Endothelial cell (in vitro differentiated cells): ENCODE measurements at places on chromosomes 6 and 20. TPM values are rescaled to one million over a fixed set of nuclear protein-coding genes. Genes with fewer than 3 reads are reported as not detected.
A peak's percentile ranks its signal among the peaks of the same experiment; 100 is the strongest.

Gene CTAGE9
- total RNA-seq = not detected

DNA sequence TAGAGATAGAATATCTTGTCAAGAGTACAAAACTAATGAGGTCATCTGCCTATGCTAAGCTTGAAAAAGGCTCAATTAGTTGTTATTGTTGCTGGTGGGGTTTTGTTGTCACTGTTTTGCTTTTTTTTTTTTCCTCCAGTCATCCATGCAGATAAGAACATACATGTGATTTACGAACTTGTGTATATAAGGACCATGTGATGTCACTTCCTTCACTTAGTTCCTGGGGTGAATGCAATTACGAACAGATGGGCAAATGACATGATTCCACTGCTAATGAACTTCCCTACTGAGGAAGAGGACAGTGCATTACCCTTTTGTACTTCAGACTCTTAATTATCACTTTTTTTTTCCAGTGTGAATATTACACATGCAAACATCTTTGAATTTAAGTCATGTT is 1175.3 kb upstream of the GJE1 start:
- DNase-seq = no peak

Gene L3MBTL1
- total RNA-seq = 19.8 TPM

DNA sequence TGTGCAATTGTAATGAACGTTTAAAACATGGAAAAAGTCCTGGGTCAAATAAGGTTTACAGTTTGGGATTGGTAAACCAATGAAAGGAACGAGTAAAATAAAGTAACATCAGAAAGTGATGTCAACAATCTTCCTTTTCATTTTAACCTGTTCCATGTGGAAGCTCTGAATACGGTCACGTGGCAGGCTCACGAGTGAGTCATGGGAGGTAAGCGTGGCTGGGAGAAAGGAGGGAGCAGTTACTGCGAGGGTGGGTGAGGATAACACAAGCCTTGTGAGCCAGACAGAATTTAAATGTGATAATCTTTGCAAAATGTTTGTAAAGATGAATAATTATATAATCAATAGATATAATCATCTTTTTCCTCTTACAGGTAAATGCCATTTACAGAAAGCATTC is 171.3 kb upstream of the HDAC2 start:
- no peak for DNase-seq

DNA sequence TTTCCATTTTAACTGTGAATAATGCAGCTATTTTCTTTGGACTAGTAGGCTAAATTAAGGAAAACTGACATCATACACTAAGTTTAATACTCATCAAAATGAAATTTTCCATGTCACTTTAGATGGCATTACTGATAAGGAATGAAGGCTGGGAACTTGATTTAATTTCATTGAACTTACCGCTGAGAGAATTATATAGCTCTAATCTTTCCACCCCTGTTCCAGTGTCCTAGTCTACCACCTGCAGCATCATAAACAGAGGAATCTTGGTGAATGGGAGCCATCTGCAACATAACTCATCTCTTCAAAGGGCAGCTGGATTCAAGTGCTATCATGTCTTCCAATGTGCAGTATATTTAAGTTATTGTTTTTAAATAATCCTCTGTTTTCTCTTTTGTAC is 1395.2 kb downstream of the EPHA7 start:
- DNase-seq = no peak

- DNase-seq = no peak
These were observed 6.0 kb upstream of the AVP start for GRCh38 chr20:3090565-3090964.

DNA sequence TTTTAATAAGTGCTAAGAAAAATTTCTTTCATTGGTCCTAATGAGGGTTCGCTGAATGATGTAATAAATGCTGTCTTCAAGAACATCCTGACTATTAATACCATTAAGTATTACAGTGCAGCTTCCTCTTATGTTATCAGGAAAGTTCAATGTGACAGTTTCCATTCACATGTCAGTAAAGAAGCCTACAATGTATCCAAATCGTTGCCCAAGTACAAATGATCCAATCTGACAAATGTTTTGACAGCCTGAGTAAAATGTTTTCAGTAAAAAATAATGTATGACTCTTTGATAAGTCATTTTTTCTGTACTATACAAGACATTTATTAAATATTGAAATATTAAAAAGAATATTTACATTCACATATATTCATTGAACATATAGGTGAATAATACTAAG is 496.1 kb upstream of the MANEA start:
- no peak for DNase-seq

DNA sequence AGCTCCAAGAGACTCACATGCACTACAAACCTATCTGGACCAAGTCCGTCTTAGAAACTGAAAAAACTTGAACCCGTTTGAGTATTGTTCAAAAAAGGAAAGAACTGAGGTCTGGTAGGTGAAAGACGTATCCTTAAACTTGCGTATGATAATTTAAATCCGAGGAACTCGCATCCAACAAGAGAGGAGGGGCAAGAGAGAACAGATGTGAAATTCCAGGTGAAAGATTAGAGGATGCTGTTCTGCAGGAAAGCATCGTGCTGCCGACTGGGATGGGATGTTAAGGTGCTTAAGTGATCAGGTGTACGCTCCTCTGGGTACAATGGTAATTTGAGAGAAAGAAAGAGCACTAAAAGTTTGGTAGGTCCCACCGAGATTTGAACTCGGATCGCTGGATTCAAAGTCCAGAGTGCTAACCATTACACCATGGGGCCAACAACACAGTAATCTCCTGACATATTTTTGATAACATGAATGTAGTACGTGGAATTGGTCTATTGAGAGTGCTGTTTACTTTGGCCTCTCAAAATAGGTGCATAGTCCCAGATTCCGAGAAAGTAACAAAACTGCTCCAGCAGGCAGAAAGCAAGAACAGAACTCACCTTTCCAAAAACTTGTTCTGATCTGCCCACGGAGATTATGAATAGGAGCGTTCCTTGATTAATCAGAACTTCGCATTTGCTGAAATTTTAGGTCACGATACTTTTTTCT is 53.5 kb upstream of the BTN3A2 start:
- no peak for DNase-seq

DNA sequence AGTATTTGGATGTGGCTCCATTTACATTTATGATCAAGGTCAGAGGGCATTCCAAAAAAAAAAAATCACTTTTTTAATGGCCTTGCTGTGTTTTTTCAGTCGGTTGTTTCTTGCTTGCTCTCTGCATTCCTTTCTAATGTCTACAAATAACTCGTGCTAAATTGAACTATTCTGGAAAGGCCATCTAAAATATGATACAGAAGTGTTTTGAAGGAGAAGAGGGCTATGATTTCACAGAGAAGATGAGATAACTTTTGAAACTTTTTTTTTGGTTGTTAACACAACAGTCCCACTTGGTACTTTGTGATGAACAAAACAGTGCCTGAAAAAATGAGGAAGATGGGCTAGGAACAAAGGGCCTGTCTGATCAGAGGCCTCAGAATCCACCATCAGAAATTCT is 156.1 kb upstream of the SMLR1 start:
- DNase-seq = no peak

GRCh38 chr20:15902493-15902892 is 670.8 kb downstream of the KIF16B start:
- DNase-seq = peak; percentile 58

- DNase-seq = no peak
These were observed 2.2 kb downstream of the CENPB start for GRCh38 chr20:3784216-3784853.

DNA sequence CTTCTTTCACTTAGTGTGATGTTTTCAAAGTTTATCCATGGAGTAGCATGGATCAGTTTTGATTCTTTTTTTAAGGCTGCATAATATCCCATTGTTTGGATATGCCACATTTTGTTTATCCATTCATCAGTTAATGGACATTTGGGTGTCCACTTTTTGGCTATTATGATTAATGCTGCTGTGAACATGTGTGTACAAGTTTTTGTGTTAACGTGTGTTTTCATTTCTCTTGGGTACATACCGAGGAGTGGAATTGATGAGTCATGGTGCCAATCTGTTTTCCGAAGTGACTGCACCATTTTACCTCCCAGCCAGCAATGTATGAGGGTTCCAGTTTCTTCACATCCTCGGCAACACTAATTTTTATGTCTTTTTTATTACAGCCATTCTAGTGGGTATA is 78.4 kb upstream of the CCDC28A start:
- DNase-seq = no peak

Gene GABRR2
- total RNA-seq = 0.36 TPM

Gene SMLR1
- total RNA-seq = not detected

Gene XKR7
- total RNA-seq = 0.23 TPM

Gene UNC5CL
- 0.59 TPM for total RNA-seq

DNA sequence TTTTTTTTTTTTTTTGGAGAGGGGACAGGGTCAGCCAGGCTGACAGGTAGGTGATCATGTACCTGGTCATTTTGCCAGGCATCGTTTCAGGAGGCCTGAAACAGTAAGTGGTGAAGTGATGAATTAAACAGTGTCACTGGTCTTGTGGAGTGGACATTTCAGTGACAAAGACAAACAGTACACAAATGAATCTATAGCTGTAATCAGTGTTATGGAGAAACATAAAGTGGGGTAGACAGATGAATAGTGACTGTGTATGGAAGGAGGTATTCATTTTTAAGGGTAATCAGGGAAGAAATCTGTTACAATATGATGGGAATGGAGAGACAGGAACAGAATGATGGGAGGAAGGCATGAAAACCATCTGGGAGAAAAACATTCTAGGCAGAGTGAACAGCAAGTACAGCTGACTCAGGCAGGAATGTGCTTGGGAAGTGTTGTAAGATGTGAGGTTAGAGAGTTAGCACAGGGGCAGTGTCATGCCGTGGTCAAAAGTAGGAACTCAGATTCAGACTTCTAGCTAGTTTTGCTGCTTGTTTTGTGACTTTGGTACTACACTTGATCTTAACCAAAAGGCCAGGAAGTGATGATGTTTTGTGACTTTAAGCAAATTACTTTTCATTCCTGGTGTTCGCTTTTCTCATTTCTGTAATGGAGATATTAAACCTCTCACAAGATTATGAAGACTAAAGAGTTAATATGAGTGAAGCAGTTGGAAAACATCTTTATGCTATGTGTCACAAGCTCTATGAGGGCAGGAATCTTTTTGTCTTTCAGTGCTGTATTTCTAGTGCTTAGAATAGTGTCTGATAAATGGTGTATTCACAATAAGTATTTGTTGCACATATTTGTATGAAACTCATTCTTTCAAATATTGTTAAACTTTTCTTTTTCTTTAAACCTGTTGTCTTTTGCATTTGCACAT is 43.4 kb downstream of the QKI start:
- DNase-seq = no peak

Gene HLA-B
- total RNA-seq = 301 TPM

DNA sequence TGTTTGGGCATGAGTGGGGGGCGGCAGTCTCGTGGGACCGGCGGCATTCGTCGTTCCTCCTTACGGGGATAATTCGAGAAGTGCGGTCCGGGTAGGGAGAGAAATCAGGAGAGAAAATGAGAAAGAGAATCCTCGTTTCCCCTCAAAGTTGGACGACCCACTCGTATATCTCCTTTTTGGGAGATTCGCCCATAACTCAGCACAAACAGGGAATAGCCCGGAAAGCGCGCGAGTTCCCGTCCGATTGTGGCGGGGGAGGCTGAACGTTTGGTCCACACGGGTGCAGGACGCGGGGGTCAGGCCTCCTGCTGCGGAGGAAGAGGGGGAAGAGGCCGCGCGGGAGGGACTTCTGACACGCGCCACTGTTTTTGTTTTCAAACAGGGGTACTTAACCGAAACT is 42.4 kb downstream of the POPDC3 start:
- DNase-seq = no peak

Gene SLC17A3
- total RNA-seq = 0.23 TPM

DNA sequence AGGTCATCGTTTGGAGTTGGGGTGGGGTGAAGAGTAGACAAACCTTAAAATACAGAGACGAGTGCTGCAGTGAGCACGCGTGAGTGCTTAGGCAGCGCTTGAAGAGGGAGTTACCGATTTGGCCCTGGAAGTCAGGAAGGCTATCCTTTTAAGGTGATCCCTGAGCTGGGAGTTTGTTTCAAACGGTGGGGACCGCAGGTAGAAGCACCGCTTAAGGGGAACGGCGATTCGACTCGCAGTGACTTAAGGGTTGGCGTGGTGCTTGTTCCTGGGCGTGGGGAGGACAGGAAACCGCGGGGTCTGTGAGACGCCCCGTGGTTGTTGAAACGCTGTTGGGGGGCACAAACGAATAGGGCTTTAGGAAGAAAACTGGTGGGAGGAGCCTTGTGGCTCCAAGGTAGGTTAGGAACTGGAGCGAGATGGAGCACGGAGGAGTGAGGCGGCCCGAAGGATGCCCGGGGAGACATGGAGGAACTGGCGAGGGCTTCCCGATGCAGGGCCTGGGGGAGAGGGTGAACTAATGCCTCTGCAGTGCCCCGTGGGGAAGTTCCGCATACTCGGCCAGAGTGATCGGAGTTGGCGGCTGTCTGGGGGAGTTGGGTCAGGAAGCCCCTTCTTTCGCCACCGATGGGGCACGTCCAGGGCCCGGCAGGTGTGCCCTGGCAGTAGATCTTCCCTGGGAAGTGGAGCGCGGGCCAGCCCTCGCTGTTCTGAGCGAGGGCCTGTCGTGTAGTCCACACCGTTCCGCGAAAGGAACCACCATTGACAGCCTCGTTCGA is 1.3 kb upstream of the CDYL start:
- peak; percentile 37 for DNase-seq

GRCh38 chr20:46512943-46513844 is at the start of gene ZNF334:
ZNF334 (minus strand) TSS chr20:46513559; CDS start chr20:46512102, 1,457 bp downstream.
- peak; percentile 63 for DNase-seq

Gene BPI
- not detected for total RNA-seq

- no peak for DNase-seq
These were observed 96.0 kb downstream of the SOBP start for GRCh38 chr6:107585815-107586435.

DNA sequence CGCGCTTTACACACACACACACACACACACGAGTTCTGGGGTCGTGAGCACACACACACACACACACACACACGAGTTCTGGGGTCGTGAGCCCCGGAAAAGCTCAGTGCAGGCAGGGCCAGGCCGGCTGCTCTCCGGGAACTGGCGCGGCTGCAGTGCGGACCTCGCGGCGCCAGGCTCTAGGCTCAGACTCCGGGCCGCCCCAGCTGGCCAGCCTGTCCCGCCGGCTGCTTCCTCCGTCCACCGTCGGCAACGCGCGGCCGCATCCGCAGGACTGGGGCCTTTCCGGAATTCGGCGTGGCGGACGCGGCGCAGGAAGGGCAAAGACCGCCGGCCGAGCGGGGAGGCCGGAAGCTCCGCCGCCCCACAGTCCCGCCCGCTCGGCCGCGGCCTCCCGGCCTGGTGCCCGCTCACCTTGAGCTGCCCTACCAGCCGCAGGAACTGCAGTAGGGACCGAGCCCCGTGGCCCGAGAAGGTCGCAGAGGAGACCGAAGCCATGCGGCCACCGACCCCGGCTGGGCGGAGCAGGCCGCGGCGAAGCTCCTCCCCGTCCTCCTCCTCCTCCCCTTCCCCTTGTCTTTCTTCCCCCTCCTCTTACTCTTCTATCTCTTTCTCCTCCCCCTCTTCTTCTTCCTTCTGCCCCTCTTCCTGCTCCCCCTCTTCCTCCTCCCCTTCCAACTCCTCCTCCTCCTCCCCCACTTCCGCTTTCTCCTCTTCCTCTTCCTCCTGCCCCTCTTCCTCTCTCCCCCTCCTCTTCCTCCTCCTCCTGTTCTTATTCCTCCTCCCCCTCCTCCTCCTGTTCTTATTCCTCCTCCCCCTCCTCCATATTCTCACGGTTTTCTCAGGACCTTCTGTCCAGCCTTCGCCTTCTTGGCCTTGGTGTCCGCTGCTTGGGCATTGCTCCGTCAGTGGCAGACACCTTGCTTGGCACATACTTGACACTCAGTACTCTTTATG is at the start of gene HDDC2:
Gene HDDC2, minus strand, starts transcription at position 533 of the 957 bp plus-strand sequence. Its CDS starts 35 bp downstream, at position 498.
- peak; percentile 93 for DNase-seq

GRCh38 chr20:1671891-1672669 is 14.5 kb upstream of the SIRPG start:
- DNase-seq = no peak
